ENCODE measurements at places on chromosomes 3 and 15.

- no peak for DNase-seq
Measured at GRCh38 chr3:46614431-46614830, 2.1 kb downstream of the FAM240A start.

DNA sequence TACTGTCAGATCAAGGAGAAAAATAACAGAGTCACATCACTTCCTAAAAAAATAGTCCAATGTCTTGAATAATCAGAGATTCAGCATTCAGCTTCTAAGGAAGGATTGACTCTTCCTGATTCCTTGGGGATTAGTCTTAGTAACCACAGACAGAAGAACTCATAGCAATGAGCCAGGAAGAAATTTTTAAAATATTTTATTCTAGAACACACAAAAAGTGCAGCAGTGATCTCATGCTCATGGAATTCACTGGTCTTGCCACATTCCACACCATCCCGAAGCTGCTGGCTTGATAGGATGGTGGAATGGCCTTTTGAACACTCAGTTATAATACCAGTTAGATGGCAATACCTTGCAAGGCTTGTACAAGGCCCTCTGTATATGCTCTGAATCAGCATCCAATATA is 43.0 kb upstream of the ABI3BP start:
- no peak for DNase-seq

DNA sequence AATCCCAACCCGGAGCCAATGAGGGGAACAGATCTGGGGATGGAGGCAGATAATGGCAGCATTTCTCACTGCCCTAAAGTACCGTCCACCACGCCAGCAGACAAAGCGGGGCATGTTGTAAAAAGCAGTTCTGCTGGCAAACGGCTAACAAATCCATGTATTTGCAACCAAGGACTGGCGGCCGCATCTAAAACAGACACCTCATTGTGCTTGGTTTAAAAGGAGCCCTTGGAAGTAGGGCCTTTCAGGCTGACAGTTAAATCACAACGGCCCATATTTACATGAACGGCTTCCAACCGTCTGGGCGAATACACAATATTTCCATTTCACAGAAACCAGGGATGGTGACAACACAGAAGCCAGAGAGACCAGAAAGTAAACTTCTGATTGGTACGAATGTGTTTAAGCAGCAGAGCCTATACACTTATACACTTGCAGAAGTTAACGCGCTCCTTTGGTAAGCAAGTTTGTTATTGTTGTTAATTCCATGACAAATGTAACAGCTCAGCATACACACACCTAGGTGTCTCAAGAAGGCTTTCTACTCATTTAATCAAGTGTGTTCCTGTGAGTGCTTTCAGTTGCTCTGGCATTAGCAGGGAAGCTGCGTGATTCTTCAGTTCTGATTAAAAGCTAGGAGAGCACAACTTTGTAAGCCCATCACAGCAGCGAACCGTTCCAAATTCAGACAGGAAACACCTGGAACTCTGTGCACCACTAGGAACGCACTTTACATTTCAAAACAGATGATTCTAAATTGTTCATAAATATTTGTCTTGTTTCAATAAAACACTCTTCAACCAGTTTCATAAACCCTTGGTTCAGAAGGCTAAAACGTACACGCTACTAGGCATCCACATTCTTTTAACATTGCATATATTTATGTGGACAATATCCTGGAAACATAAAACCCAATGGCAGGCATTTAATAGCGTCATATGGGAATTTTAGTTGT is 112.9 kb downstream of the PDZRN3 start:
- no peak for DNase-seq

- DNase-seq = no peak
Measured at GRCh38 chr3:31105011-31105410, 210.6 kb upstream of the GADL1 start.

GRCh38 chr3:119098003-119098402 is 48.0 kb upstream of the TEX55 start:
- DNase-seq = no peak

DNA sequence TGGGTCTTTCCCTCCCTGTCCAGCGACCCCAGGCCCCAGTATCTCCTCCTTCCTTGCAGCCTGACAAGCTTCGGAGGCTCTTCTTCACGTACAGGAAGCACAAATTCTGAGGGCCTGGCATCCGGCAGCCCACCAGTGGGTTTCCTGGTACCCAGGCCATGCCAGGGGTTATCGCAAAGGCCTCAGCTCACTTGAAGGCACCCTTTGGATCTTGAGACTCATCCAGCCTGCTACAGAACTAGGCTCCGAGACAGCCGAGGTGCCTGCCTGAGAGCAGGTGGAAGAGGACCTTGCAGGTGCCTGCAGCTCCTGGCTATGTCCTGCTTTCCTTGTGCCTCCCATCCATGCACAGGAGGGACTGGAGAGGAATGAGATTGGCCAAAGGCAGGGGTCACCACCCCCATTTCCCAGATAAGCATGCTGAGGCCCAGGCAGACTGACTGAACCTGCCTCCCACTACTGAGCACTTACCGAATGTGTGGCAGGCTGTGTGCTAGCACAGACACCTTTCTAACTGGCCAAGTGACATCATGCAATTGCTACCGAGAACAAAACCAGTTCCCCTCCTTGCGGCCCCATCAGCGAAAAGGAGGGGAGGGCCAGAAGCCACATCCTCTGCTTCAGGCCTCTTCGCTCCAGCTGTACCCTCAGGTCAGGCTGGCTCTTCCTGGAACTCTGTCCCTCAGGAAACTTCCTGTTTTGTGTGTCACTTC is 11.2 kb downstream of the SH2D7 start:
- DNase-seq = no peak

DNA sequence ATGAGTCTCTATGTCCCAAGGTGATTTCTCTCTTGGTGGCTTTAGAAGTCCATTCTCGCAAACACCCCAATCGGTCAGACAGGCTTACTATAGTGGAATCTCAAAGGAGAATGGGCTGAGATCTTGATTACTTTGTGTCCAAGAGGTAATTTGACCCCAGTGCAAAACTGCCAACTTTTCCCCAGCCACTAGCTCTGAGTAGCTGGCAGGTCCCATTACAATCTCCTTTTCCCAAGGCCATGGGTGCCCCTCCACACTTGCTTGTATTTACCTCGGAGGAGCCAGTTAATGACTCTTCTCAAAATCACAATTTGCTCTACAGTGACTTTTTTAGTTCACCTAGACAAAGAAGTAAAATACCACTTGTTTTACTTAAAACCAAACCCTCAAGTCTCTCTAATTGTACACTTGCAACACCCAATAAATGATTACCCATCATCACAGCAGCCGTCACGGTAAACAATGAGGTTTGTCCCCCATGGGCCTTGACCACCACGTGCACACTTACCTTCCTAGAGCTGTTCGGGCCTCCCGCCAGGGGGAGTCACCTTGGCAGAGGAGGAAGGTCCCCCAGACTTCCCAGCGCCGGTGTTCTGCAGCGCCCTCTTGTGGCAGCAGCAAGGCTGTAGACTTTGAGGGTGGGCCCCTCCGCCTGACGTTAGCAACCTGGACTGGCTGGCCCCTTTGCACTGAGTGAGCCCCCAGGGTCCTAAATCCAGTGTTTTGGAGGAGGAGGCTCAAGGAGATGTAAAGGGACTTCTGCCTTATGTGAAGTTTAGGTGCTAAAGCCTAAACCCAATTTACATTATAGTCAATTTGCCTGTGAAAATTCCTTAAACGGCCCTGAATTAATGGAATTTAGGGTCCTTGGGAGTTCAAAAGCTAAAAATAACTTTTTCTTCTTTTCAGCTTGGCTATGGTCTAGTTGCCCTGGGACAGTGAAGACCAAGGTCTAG is 18.7 kb upstream of the HDAC11 start:
- DNase-seq = peak; percentile 89

- DNase-seq = no peak
Measured at GRCh38 chr15:37594417-37594816, 340.0 kb upstream of the TMCO5A start.

DNA sequence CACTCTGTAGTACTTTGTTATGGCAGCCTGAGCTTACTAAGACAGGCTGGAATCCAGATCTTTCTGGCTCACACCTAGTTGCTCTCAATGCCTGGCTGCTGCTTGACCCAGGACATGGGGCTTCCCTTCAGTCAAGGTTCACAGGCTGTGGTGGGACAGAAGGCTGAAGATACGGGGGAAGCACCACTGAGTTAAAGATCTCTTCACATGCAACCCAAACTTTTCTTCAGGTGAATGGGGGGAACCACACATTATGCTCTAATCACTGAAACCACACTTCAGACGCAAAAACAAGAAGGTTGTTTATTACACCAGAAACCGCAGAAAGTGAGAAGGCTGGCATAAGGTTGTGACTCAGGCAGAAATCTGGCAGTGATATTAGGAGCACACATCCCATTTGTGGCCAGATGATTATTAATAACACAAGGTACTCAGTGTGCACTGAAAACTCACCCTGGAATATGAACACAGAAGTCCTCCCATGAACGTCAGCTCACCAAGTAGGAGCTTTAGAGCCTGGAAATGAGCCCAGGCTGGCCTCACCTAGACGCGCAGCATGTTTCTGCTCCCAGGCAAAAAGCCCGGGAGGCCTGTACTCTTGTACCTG is 230.5 kb upstream of the CHRNA7 start:
- no peak for DNase-seq

GRCh38 chr3:47411696-47412452 is 31.1 kb downstream of the PTPN23 start:
- no peak for DNase-seq

DNA sequence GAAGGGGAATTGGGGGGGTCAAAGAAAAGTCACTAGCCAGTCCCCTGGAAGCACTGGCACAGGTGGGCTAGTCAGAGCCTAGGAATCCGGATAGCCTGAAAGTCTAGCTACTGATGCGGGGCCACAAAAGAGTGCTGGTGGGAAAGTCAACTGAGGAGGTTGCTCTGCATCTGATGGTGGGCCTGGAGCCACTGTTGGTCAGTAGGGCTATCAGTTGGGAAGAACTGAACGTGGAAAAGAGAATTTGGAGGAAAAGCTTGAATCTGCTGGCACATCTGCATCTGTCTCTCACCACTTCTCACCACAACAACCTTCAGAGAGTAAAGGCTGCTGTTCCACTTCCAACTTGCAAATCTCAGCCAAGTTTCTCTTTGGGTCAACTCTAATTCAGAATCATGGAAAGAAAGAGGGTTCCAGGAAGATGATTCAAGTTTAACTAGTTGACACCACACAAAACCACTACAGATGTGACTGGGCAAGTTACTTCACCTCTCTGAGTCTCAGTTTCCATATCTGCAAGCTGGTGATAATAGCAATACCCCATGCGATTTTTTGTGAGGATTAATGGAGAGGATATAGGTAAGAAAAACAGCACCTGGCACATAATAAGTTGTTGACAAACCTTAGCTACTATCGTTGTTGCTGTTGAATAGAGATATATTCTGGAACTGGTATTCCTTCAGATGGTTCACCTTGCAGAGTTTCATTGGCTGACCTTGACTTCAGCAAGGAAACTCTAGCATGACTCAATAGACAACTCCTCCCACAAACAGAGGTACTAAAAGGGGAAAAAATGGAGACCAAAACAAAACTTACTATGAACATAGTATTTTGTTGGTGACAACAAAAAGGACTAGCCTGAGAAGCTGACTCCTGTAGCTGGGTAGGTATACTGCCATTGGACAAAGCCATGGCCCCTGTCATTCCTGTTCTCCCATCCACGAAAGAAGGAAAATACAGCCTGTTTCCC is 280.2 kb upstream of the STT3B start:
- DNase-seq = no peak

- DNase-seq = no peak
Measured at GRCh38 chr3:20246662-20247061, 60.7 kb upstream of the SGO1 start.

GRCh38 chr3:64760258-64760657 is 72.5 kb upstream of the ADAMTS9 start:
- no peak for DNase-seq

GRCh38 chr15:92244703-92245102 is 149.0 kb upstream of the ST8SIA2 start:
- no peak for DNase-seq

- no peak for DNase-seq
Measured at GRCh38 chr3:95424279-95424678, 1361.4 kb downstream of the NSUN3 start.

GRCh38 chr3:189282741-189283140 is 111.0 kb downstream of the TPRG1 start:
- no peak for DNase-seq

DNA sequence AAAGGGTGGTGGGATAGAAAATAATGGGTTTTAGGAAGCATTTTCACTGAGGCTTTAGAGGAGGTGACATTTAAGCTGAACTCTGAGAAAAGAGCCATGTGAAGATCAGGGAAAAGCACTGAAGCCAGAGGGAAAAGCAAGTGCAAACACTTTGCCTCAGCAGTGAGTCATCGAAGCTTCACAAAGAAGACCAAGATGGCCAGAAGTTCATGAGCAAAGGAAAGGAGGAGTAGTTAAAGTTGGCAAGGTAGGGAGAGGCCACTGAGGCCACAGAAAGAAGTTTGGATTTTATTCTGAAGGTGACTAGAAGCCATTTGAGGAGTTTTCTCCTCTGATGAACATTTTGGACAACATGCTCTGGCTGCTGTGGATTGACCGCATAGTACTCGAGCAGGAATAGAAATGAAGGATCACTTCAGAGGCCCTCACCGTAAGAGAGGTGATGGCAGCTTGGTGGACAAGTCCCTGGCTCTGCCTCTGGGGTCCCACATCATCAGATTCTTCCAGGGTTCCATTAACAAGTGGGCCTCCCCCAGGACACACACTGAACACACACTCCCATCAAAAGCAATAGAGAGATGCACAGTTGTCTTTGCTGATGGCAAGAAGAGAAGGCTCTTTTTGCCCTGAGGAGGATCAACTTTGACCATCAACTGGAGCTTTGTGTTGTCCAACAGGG is 75.5 kb downstream of the TOP2B start:
- DNase-seq = no peak

DNA sequence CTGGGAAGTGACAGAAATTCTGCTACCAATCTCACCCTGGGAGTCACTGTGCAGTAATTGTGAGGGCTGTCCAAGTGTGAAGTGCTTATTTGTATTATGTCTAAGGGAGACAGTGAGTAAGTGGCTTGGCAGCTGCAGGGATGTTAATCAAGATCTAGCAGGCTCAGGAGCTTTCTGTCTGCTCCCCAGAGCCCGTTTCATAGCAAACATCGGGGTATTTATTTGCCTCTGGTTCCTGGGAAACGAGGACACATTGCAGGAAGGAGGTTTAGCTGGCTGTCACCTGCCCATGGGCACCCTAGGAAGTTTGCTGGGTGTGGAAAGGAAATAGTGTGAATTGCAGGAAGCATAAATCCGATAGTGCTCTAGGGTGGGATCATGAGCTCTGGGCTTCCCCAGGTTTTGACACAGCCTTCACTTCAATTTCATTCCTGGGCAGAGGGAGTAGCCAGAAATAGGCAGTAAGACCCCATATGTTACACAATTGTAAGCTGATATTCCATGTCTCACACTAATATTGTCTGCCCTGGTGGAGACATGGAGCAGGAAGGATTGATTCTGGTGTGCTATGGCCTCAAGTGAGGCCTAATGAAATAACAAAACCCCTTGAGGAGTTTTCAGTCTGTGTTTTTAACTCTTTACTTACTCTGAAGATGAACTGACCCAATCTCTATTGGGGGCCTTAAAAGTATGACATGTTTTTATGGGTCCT is 74.1 kb upstream of the MITF start:
- DNase-seq = peak; percentile 42
